Activated naive CD4-positive, alpha-beta T cell treated with anti-CD3 and anti-CD28 coated beads, Interleukin-2, amount 50 U/mL, for 72 hours (primary cell): ENCODE measurements at places on chromosomes 6 and 20. TPM values are rescaled to one million over a fixed set of nuclear protein-coding genes. Genes with fewer than 3 reads are reported as not detected.
A peak's percentile ranks its signal among the peaks of the same experiment; 100 is the strongest.

DNA sequence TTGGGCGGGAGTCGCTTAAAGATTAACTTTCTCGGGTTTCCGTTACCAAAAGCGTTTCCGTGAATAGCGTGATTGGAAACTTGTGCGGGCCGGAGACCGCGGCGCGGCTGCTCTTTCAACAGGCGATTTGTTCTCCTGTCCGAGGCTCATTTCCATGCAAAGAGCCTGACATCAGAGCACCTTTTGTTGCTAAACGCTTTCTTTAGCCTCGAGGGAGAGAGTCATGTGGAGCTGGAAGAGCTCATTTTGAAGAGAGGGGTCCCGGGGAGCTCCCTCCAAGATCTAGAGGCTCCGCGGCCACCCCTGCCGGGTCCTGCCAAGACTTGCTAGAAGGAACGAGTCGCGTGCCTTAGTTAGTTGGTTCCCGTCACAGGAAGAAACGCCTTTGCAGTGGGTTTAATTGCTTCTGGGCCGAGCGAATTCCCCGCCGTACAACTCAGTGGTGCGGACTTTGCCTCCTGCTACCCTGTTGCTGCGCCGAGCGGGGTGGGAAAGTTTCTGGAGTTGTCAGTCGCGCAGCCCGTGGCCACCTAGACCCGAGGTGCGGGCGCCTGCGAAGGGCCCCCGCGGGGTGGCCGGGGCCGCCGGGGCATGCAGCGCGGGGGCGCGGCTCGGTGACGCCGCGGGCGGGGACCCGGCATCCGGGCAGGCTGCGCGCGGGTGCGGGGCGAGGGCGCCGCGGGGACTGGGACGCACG is at the start of gene SASH1:
Gene SASH1 (plus strand): TSS at position 489 of the 697 bp plus-strand sequence. CDS start 230 bp downstream, outside the sequence.
- no peak for DNase-seq

DNA sequence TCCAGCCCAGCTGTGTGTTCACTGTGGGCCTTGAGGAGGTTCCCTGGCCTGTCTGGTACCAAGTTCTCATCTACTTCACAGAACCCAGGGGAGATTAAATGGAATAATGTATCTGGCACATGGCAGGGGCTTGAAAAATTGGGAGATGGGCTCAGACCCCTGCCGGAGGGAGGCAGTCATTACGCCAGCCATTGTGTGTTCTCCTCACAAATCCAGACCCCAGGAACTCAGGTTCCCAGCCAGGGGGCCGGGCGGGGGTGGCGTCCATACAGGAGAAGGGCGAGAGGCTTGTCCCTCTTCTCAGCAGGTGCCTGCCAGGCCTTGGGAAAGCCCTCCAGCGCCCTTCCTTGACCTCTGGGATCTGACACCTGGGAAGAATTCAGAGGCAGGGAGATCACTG is 8.1 kb downstream of the NOL4L start:
- DNase-seq: no peak

- no peak for DNase-seq
These were observed 12.1 kb upstream of the WTAP start for GRCh38 chr6:159715166-159715565.

- no peak for DNase-seq
These were observed 223.4 kb upstream of the FOXQ1 start for GRCh38 chr6:1088492-1089001.

GRCh38 chr6:124057461-124057860 is 253.8 kb downstream of the NKAIN2 start:
- no peak for DNase-seq

DNA sequence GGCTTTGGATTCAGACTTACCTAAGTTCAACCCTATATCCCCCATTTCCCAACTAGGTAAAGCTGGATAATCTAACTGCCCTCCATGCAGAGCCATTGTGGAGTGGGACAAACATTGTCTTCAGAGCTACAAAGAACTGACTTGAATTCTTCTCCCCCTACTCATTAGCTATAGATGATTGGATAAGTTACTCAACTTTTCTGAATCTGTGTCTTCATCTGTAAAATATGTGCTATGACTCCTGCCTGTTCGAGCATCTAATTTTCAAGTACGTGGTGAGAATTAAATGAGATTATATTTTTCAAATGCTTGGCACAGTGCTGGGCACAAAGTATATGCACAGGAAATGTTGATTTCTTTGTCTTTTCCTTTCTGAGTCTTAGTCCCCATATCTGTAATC is 240.3 kb upstream of the TCF21 start:
- DNase-seq: no peak

DNA sequence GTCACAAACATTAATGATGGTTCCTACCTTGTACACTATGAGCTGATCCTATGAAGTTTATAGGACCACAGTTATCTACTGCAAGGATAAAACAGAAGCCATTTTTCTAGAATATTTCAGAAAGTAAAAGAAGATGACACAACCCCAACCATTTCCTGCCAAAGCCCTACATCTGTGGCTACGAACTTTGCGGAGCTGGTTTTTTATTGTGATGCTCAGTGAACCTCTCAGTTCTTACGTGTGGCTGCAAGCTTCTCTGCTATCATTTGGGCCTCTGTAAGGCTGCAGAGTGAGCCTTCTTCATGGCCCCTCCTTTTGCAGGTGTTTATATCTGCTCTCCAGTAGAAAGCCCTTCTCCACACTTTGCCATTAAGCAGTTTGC is 17.8 kb upstream of the TAGAP start:
- DNase-seq: no peak

- no peak for DNase-seq
These were observed 10.3 kb upstream of the SERPINB1 start for GRCh38 chr6:2851727-2852513.

- no peak for DNase-seq
These were observed 5.1 kb downstream of the SPINT3 start for GRCh38 chr20:45510242-45510862.

GRCh38 chr6:102333736-102334135 is 940.2 kb downstream of the GRIK2 start:
- no peak for DNase-seq

- DNase-seq: no peak
These were observed 53.8 kb upstream of the FOXP4 start for GRCh38 chr6:41492261-41492891.

DNA sequence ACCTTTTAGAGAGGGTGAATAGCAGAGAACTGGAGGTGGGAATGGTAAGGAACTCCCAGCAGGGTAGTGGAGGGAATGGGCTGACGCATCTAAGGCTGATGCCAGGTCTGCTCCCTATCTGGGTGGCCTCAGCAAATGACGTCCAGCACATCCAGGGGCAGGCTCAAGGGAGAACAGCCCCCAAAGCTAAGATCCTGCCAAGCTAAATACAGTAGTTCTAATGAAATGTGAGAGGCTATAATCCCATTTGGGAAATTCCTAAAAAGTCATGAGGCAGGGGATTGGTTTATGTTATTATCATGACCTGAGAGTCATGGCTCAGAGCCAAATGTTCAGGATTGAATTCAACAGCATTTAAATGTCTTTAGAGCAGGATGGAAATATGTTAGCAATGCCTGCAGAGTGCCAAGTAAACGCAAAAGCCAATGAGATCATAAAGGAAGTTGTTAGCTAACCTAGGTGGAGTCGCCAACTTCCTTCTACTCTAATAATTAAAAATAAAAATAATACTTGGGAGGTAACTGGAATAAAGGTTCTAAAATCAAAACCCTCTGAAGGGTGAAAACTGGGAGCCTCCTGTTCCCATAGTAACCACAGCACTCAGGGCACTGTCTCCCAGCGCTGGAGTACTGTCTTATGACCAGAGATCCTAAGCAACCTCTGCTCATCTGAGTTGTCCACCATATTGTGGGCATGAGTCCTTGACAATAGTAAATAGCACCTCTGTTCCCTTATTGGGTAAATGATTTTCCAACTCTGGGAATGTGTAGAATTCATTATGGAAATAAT is 34.8 kb downstream of the IYD start:
- no peak for DNase-seq

DNA sequence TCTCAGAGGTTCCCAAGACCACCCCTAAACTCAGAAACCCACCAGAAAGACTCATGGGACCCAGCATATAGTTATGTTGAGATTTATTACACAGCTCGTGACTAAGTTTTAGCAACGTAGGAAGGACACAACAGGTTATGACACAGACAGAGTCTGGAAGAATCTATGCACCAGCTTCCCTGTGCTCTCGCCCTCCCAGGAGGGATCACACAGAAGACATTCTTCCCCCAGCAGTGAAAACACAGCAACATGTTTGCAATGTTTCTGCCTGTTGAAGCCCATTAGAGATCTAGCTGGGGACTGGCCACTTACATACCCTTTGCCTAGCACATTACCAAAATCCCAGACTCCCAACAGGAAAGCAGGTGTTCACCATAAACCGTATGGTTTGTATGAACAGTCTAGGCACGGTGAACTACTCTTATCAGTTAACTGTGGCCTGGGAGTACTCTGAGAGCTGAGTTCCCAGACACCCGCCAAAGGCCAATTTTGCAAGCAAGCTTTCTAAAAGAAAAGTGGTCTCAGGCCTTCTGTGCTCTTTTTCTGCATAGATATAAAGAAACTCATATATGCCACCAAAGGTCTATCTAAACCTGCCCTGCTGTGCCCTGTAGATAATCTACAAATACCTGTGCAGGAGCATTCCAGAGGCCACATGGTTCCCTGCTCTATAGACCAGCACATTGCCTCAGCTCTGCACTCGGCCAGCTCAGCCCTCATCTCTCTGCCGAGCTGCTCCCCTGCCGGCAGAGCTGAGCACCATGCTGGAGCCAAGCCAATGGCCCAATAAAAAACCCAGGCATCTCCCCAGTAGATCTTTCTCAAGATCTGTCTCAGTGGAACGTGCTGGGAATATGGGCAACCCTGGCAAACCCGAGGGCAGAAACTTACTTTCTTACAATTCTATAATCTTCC is 69.6 kb upstream of the SMIM28 start:
- DNase-seq: no peak

- DNase-seq: no peak
These were observed 15.3 kb upstream of the ZSCAN23 start for GRCh38 chr6:28458568-28458967.

- no peak for DNase-seq
These were observed 1179.6 kb downstream of the HACE1 start for GRCh38 chr6:103680116-103680515.

GRCh38 chr6:1643111-1643510 is 33.4 kb downstream of the FOXC1 start:
- no peak for DNase-seq

GRCh38 chr6:44062105-44062770 is 65.0 kb downstream of the MRPL14 start:
- no peak for DNase-seq

DNA sequence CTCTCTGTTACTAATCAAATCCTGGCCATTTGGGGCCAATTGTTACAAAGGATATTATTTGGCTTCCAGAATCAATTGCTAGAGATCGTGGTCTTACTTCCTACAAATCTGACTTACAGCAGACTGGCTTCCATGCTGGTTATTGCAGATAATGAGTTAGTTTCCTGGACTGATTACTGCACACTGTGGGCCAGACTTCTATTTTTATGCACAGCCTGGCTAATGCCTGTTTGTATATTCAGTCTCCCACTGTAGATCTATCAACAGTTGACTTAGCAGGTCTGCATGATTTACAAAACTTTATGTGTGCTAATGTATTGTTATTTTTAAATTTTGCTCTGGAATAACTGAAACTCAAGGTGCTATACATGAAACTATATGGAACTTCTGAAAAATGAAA is 25.8 kb upstream of the FBXL4 start:
- no peak for DNase-seq

DNA sequence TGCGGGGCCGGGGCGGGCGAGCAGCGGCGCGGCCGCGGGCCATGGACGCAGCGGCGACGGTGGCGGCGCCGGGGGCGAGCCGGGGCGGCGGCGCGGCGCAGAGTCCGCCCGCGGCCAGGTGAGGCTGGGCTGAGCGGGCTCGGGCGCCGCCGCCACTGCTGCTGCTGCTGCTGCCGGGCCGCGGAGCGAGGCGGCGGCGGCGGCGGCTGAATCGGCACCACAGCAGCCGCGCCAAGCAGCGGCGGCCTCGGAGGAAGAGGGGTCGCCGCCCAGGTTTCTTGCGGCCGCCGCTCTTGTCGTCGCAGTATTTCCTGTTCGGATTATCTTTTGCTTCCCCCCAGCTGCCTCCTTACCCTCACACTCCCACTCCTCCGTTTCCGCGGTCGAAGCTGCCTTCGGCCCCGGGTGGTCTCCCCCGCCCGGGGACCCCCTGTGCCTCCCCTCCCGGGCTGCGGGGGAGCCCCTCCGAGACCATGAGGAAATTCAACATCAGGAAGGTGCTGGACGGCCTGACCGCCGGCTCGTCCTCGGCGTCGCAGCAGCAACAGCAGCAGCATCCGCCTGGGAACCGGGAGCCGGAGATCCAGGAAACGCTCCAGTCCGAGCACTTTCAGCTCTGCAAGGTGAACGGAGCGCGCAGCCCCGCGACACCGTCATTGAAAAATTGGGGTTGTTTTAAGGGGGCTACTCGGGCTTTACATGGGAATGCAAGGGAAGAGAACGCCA is at the start of gene STXBP5:
Gene STXBP5 (plus strand): TSS at position 358 of the 726 bp plus-strand sequence. CDS start 116 bp downstream, at position 474.
- DNase-seq: peak; percentile 75

DNA sequence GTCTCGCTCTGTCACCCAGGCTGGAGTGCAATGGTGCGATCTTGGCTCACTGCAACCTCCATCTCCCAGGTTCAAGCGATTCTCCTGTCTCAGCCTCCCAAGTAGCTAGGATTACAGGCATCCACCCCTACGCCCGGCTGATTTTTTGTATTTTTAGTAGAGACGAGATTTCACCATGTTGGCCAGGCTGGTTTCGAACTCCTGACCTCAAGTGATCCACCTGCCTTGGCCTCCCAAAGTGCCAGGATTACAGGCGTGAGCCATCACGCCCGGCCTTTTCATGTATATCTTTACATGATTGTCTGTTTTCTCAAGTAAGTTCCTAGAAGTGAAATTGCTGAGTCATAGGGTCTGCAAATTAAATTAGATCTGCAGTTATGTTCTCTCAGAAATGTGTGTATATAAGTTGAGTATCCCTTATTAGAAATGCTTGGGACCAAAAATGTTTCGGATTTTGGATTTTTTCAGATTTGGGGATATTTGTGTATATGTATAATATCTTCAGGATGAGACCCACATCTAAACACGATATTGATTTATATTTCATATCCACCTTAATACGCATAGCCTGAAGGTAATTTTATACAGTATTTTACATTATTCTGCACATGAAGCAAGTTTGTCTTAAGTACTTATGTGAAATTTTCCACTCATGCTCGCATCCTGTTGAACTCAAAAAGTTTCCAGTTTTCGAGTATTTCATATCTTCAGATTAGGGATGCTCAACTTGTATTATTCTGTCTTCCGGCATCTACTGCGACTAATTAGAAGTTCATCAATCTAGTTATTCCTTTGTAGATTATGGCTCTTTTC is 40.4 kb downstream of the TAB2 start:
- DNase-seq: no peak

DNA sequence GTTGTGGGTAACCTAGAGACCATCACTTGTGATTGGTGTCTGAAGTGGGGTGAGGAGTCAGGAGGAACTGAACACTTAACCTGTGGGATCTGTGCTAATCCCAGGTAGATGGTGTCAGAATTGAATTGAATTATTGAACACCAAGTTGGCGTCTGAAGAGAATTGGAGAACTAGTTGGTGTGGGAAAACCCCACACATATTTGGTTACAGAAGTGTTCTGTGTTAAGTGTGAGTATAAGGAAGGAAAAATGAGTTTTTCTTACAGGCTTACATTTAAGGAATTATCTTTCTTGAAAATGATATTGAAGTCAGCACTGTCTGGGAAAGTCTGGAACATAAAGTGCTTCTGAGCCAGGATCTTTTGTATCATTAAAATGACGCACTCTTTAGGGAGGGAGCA is 182.9 kb upstream of the ECI2 start:
- no peak for DNase-seq

The CCR6 gene
- total RNA-seq: not detected

The CNKSR3 gene
- 0.78 TPM for total RNA-seq

The LAMP5 gene
- not detected for total RNA-seq

The PHACTR3 gene
- not detected for total RNA-seq

The ERVFRD-1 gene
- total RNA-seq: not detected

The TREM2 gene
- not detected for total RNA-seq
